Nucleus accumbens (tissue), 56 donors: ENCODE measurements at places on chromosomes 1 and 21.

DNA sequence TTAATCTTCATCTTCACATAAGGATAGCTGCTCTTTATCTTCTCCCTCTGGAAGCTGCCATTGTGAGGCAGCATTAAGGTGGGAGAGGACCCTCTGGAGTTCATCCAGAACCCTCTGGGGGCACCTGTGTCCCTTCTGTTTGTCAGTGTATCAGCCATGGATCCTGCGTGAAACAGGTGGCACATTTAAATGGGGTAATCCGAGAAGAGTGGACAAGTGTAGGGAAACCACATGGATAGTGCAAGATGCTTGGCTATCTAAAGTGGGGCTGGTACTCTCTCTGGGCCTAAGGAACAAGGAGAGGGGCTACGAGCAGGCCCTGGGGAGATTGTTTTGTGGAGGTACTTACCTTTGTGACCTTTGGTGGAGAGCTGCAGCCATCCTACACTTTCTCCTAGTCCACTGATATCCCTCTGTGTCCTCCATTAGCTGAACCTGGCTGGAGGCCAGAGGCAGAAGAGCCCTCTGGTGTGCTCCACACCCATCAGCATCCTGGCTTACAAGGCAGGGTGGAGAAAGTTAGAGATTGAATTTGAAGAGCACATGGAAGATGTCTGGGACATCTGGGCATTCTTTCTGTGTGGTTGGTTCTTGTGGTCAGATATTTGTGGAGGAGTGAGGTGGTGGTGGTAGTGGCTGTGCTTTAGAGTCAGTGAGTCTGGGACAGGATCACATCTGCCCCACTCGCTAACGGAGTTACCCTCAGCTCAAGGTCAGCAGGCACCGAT lies 117.7 kb downstream of the FGGY start:
- DNase-seq, result no peak

GRCh38 chr1:100184536-100184935 lies 6.5 kb upstream of the LRRC39 start:
- DNase-seq, result no peak

DNA sequence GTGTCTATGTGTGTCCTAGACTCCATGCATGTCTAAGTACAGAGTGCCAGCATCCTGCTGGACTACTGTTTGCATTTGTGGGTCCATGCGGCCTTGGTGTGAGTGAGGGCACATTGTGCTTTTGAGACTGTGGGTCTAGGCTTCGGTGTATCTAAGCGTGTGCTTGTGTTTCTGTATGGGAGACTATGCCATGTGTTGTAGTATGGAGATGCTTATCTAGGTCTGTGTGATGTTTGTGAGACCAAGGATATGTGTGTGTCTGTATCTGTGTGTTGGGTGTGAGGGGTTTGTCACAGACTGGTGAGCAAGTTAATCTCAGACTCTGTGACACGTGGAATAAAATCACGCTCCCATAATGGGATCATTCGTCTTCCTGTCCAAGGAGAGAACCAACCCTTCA lies 14.5 kb downstream of the AHDC1 start:
- no peak for DNase-seq

GRCh38 chr1:226606311-226607267 lies 58.0 kb downstream of the STUM start:
- no peak for DNase-seq

- no peak for DNase-seq
Measured at GRCh38 chr1:30760596-30761324, 3.2 kb upstream of the LAPTM5 start.

DNA sequence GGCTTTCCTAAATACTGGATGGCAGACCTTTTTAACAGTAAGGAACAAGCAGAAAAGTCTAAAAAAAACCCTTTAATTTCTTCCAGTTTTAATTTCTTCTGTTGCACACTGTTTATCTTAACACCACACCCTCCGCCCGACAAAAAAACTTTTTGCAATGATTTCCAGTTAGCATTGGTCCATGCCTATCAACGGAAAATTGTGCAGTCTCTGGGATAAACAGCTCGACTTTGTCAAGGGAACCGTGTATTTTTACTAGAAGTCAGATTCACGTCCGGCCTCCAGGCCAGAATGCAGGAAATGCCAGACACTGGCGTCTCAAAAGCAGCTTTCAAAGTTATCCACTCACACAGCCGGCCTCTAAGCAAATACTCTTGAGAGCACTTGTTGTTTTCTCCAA lies 378 bp upstream of the NUP210L start:
- DNase-seq, result no peak

DNA sequence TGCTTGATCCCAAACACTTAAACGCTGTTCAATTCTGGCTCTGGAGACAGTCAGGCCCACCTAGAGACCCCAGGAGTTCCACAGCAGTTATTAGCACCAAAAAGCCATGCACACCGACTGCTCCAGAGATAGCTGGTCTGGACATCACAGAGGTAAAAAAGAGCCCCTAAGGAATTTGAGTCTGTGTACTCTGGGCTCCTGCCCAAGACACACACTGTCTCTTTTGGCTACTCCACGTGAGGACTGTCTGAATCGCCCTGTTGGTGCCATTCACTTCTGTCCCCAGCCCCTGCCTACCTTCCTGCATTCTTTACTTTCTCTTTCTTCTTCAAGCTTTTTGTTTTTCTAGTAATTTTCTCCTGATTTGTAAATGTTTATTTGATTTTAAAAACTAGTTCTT lies 197.4 kb downstream of the ADGRL2 start:
- DNase-seq, result no peak

GRCh38 chr1:225593414-225593813 lies 59.5 kb downstream of the ENAH start:
- no peak for DNase-seq

- no peak for DNase-seq
Measured at GRCh38 chr21:42412636-42412933, 8.9 kb downstream of the UBASH3A start.

DNA sequence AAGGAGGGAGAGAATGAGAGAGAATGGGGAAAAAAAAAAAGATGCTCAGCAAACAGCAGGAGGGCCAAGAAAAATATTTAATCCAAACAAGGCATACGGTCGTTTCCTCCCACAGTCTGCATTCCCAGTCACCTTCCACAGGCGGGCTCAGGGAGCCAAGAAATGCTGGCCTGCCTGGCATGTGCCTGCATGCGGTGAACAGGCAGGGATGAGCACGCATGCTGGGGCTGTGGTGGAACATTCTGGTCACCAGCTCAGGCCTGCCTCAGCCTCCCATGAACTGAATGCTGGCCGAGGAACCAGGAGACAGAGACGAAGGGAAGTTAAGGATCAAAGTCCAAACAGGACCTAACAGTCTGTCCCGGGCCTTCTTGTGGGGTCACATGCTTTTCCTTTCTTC lies 335.3 kb downstream of the ASTN1 start:
- no peak for DNase-seq

DNA sequence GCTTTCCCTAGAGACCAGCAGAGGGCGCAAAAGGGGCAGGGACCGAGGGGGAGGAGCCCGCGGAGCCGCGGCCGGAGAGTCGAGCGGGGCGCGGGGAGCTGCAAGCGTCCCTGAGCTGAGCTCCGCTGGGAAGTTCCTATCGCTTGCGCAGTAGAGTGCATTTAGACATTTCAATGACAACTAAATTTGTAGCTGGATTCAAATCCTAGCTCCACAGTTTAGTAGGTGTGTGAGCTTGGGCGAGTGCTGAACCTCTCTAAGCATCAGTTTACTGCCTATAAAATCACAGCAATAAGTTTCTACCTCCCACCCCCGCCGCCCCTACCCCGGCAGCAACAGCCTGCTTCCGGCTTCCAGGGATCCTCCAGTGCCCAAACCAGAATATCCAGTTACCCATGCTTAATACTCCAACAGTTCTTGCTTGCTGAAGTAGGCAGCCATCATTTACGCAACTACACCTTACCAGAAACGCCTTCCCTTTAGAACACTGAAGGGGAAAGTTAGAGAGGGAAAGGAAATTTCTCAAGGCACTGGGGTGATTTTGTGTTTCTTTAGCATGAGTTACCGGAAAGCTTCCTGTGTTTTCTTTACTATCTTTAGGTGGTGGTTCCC lies 9.1 kb downstream of the TLR5 start:
- DNase-seq, result peak; percentile 77

GRCh38 chr1:15881961-15882360 lies 34.5 kb downstream of the SPEN start:
- DNase-seq, result no peak

DNA sequence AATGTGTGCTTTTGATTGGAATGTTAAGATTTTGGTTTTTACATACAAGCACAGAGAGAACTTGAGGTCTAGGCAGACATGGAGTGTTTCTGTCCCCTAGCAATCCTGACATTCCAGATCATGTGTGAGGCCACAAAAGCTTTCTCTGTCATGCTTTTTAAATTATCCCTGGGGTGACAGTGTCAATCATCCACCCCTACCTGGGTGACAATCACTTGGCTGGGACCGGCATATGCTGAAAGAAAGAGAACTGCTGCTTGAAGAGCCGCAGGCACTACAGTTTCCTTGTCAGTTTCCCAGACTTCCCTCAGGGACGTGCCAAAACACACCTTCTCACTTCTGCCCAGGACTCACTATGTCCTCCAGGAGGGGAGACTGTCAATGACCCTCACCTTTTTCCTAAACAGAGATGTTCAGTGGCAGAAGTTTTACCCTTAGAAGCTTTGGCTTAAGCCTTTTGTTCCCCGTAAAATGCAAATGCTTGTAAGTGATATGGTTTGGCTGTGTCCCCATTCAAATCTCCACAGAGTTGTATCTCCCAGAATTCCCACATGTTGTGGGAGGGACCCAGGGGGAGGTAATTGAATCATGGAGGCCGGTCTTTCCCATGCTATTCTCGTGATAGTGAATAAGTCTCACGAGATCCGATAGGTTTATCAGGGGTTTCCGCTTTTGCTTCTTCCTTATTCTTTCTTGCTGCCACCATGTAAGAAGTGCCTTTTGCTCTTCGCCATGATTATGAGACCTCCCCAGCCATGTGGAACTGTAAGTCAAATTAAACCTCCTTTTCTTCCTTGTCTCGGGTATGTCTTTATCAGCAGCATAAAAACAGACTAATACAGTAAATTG lies 217.4 kb downstream of the FGGY start:
- no peak for DNase-seq

GRCh38 chr1:18972531-18972930 lies 16.1 kb upstream of the IFFO2 start:
- DNase-seq, result no peak

DNA sequence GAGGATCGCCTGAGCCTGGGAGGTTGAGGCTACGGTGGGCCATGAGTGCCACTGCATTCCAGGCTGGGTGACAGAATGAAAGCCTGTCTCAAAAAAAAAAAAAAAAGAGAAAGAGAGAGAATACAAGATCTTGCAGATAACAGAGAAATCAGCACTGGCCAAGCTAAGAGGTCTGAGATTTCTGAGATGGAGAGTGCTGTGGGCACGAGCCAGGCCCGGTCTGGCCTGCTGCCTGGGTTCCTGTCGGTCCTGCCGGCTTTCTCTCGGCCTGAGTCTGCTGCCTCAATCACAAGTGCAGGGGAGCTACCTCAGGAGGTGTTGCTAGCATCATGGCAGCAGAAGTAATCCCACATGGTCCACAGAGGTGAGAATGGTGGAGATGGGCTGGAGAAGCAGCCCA lies 19.0 kb downstream of the ADORA1 start:
- no peak for DNase-seq

DNA sequence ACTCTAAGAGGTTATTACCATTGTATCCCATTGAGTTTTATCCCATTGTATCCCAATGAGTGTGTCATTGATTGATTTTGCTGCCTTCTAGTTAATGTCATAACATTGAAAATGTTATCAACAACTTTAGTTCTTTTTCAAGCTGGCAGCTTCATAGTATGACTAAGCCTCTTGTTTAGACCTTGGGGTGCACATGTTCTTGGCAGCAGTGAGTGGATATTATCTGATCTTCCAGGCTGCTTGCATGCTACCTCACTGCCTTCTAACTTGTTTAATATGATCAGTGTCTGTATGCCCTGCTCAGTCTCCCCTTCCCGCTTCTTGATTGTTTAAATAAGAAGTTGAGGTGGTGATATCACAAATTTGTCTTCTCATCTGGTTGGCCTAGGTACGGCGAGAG lies 24.6 kb downstream of the NTPCR start:
- DNase-seq, result no peak

- DNase-seq, result no peak
Measured at GRCh38 chr1:5976231-5976630, 16.0 kb downstream of the NPHP4 start.

DNA sequence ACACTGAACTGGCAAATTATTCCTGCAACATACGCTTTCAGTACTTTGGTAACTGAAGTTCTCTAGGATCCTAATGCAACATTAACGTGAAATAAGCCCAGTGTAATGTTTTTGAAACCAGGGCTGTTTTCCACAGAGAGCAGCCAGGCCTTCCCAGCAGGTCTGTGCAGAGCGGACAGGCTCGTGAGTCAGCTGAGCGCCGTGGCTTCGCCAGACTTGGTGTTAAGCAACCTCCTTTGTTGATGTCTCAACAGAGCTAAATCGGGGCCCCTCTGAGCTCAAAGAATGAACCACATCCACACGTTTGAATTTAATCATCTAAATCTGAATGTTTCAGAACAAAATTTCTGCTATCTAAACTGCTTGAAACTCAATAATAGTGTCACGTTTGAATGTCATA lies 181.8 kb upstream of the FMN2 start:
- no peak for DNase-seq

DNA sequence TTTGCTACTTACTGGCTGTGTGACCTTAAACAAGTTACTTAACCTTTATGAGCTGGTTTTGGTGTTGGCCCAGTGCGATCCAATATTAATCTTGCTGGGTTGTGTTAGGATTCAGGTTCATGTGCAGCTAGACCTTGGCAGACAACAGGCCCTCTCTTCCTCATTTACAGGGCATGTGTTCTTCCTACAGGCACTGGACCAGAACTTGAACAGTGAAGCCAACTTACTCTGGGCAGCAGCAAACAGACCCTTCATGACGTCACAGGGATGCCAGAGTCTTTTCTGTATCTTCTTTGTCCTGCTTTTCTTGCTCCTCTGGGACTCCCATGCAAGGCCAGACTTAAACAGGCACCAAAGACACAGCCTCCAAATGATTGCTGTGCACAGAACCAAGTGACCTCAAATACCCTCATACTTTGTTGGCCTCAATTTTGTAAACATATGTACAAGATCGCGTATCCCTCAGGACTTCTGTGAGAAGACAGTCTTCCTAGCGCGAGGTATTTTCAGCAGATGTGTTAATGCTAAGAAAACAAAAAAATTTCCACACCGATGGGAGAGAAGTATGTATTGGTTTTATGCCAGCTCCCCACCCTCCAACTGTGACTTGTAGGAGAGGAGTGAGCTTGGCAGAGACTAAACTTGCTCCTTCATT lies 73.7 kb downstream of the URB2 start:
- no peak for DNase-seq

GRCh38 chr1:216448011-216448510 lies 24.8 kb upstream of the USH2A start:
- DNase-seq, result no peak
